RKO (cell line): ENCODE measurements at places on chromosomes 7 and 10.

DNA sequence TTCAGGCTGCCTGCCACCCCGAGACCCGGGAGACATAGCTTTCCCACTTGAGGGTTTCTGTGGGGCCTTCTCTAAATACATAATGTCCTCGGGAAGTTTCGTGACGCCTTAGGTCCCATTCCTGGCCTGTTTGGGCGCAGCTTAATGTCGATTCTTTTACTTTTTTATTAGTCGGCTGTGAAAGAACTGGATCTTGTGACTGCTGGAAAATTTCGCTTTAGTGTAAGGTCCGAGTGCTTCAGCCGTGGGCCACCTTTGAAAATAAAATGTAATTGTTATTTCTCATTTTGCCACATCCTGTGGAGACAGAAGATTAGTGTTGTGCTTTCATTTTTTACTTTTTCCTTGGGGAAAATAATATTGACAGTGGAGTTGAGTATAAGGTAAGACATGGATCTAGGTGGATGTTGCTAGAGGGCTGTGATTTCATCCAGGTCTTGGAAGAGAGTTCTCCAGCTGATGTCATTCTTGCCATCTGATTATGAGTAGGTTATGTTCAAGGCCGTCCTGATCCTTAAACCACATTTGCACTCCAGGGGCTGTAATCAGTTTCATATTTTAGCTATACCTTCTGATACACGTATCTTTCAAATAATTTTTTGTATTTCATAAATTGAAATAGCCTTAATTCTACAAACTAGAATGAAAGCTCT is 830 bp downstream of the RAB18 start:
- DNase-seq, result peak; percentile 75

- DNase-seq, result no peak
These were observed 7.4 kb upstream of the XRCC2 start for GRCh38 chr7:152683297-152683696.

- DNase-seq, result no peak
These were observed 291.3 kb upstream of the PHYHIPL start for GRCh38 chr10:58885146-58885545.

- peak; percentile 7 for DNase-seq
These were observed 49.2 kb downstream of the ADRA2A start for GRCh38 chr10:111126077-111126476.

DNA sequence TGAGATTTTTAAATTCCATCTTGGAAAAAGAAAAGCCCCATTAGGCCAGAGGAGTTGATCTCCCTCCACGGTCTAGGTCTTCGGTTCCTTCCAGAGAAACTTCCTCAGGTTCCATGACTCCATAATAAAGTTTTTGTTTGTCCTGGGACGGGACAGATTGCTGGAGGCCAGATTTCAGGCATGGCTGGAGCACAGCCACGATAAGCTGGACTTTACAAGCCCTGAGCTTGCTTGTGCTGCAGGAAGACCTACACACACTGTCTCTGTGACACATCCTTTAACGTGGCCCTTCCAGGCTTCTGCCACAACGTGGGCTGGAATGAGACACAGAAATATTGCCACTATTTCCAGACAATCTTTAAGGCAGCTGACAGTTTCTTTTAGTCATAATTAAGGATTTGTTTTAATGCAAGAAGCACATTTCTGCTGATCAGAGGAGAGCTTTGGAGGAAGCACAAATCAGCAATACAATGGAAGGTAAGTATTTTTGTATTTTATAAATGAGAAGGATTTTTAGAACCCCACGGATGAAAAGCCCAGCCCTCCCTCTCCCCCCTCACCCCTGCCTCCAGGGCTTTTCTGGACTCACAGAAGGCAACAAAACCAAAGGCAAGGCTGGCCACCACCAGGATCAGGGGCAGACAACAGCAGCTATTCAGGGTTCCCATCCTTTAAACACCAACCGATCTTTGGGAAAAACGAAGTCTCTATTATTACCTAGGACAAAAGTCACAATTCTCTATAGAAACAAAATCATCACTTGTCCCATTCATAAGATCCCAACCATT is 6.5 kb downstream of the CTBP2 start:
- no peak for DNase-seq

DNA sequence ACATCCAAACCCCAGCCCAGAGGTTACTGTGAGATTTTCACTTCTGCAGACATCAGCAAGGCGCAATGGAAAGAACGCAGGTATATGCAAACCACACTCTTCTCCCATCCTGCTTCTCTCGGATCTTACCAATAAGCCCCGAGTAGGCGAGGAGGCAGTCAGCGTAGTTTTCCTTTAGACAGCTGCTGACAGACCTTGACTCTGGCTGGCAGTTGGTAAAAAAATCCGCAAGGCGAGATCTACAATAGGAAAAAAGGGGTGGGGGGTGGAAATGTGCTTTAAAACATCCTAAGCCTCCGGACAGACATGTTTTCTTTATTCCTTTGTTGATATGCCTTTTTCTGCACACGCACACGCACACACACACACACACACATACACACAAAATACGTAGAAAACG is 176.5 kb downstream of the GFRA1 start:
- DNase-seq, result no peak

GRCh38 chr7:23093546-23093945 is 12.0 kb upstream of the KLHL7 start:
- peak; percentile 61 for DNase-seq

- DNase-seq, result peak; percentile 81
These were observed 37.2 kb downstream of the PLEKHS1 start for GRCh38 chr10:113788604-113789083.

DNA sequence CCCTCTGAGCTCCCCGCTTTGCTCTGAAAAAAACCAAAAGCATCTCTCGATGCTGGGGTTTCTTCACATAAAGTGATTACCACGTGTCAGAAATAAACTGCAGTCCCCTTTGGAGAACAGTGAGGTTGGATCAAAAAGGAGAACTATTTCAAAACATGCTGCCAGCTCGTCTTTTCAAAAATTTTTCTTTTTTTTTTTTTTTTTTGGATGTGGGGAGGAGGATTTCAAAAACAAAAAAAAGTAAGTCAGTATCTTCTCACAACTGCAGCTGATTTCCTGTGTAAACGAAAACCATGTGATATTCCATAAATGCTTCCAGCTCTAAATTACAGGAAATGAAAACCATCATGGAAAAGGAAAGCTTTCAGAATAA is 155.0 kb upstream of the LYZL2 start:
- peak; percentile 37 for DNase-seq

GRCh38 chr10:62915158-62915557 is 99.0 kb upstream of the EGR2 start:
- no peak for DNase-seq

DNA sequence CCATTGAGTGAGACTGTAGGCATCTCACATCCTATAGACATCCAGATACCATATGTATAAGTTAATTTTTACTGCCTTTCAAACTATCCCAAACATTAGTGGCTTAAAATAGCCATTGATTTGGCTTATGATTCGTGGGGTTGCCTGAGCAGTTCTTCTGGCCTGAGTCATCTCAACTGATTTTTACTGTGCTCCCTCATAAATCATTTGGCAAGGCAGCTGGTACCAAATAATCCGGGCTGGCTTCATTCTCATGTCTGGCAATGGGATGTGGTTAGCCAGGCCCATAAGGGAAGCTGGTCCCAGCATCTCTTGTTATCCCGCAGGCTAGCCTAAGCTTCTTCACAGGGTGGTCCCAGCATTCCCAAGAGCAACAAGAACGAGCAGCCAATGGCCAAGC is 6.7 kb upstream of the LRGUK start:
- no peak for DNase-seq

- peak; percentile 70 for DNase-seq
These were observed 23.2 kb upstream of the PIP4K2A start for GRCh38 chr10:22737587-22737986.

- DNase-seq, result no peak
These were observed 115.5 kb downstream of the BUB3 start for GRCh38 chr10:123269675-123270074.

DNA sequence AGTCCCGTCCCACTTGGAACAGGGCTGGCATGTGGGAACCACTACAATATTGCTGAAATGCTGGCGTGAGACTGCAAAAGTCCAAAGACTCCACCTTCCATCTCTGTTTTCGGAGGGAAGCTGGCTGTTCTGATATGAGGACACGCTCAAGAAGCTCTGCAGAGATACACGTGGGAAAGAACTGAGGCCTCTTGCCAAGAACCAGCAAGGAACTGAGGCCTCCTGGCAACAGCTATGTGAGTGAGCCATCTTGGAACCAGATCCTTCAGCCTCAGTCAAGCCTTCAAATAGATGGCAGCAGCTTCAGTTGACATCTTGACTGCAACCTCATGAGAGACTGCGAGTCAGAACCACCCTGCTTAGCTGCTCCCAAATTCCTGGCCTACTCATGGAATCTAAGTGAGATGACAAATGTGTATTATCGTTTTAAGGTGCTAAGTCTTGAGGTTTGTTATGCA is 30.8 kb downstream of the SGMS1 start:
- DNase-seq, result no peak

GRCh38 chr7:15214976-15215375 is 312.4 kb upstream of the DGKB start:
- DNase-seq, result no peak

DNA sequence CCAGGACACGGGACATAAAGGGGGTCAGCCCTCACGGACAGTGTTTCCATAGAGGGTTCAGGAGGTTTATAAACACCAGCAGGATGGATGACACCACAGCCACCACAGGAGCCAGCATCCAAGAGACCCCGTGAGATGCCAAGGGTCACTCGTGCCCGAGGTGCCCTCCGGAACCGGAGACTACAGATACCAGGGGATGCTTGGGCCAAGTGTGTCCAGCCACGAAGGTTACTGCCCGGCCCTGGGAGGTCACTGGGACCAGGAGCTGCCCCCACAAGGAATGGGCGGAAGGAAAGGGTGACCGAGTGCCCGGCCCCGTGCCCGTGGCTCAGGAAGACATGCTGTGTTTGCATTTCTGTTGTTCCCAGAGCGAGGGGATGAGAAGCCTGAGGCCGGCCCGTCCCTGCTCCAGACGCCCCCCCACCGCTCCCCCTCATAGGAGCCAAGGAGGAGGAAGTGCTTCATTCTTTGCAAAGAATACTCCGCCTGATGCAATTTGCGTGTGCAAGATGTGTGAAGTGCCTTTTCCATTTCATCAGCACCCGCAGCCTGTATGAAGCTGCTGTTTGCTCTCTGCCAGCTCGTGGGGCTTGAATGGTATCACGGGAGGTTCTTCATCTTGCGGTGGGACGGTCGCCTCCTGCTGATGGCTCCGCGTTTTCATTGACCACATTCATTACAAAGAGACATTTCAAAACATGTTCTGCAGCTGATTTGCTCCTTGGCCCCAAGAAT is 176.4 kb downstream of the ELFN1 start:
- DNase-seq, result no peak

GRCh38 chr7:81110673-81111072 is 191.8 kb upstream of the SEMA3C start:
- DNase-seq, result no peak

DNA sequence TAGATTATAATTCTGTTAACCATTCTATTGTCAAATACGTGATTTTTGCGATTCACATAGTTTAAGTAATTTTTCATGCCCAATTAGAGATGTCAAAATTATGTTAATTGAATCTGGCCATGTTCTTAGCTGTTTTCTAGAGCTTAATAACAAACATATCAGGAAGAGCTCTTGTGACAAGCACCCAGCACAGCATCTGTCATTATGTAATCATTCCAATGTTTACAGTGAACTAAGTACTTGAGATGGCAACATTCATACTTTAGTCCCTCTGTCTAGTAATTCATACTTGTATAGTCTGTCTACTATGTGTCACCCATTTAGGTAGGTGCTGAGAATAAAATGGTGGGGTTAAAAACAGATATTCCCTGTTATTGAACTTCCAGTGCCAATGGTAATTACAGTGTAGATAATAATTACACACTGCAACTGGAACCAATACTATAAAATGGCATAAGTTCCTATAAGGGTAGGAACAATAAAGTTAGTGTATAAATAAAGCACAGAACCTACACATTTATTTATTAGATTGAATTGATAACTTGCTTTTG is 55.2 kb downstream of the ZEB1 start:
- peak; percentile 38 for DNase-seq

GRCh38 chr10:116779076-116779687 is 36.8 kb upstream of the HSPA12A start:
- DNase-seq, result peak; percentile 38

GRCh38 chr10:6167456-6167855 is 35.3 kb upstream of the PFKFB3 start:
- DNase-seq, result no peak

GRCh38 chr7:73696372-73696771 is 13.0 kb downstream of the BUD23 start:
- no peak for DNase-seq
